ENCODE measurements at places on chromosomes 4 and X. TPM values are rescaled to one million over a fixed set of nuclear protein-coding genes. Genes with fewer than 3 reads are reported as not detected.

DNA sequence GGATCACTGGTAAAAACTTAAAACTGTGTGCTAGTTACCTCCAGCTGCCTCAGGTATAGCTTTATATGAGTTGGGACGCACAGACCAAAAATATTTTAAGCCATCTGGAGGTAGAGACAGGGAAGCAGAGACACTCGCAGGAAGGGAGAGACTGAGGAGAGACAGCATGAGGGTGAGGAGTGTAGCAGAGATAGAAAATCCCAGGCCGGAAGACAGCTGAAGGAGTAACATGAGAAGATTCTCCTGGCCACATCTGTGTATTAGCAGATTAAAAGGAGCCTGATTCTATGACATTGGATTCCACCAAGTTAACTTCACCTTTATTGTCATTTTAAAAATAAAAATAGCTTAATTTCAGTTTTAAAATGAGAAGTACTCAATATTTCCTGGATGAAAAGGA, 84.3 kb downstream of the PDLIM5 start:
- DNase-seq: no peak

DNA sequence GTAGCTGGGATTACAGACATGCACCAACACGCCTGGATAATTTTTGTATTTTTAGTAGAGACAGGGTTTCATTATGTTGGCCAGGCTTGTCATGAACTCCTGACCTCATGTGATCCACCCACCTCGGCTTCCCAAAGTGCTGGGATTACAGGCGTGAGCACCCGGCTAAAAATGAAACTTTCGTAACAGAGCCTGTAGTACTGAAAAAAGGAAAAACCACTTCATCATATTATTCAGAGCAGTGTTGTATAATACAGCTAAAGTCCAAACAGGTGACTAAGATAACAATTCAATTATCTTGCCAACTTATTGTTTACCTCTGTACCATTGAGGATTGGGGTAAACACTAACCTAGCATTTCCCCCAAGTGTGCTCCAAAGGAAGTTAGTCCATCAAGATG, 43.9 kb upstream of the HPRT1 start:
- no peak for DNase-seq

DNA sequence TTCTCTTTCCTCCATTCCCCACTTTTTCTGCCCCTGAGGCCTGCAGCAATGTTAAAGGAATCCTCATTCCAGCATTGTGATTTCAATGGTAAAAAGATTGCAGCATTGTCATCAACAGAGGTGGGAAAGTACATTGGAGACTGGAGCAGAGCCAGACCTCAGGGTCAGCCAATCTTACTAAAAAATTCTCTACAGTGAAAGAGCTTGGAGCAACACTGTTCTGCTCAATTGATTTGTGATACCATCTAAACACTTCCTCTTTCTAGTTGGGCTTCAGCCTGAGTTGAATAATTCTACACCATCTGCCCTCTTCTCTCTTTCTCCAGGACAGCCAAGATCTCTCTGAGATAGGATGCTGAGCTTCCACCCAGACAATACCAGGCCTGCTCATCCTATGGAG, 176.5 kb downstream of the AR start:
- no peak for DNase-seq

GRCh38 chrX:71638409-71638808, 20.1 kb upstream of the CXCR3 start:
- DNase-seq: no peak

DNA sequence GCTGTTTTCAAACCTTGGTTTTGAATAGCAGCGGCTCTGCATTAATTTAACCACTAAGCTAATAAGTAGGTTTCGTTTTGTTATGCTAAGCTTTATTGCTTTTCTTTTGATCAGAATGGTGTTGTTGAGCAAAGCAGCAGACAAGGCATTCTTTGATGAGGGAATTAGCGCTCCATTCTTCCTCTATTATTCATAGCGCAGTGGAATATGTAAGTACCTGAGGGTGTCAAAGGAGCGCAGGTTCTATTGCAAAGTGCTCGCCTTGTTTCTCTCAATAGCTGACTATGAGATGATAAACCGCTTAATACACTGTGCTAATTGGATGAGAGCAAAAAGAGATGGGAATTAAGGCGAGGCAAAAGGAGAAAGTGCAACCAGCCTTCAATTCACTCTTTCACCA, 16.3 kb downstream of the ARX start:
- DNase-seq: no peak

GRCh38 chrX:109268340-109268739, 213.5 kb downstream of the GUCY2F start:
- DNase-seq: no peak

NOX1 gene
- total RNA-seq: not detected

DRD5 gene
- total RNA-seq: 0.21 TPM
